ENCODE measurements at places on chromosomes 5 and 9. TPM values are rescaled to one million over a fixed set of nuclear protein-coding genes. Genes with fewer than 3 reads are reported as not detected.

Gene LHX3
- total RNA-seq, result not detected

Gene GFPT2
- 47.6 TPM for total RNA-seq

Gene NUTM2G
- not detected for total RNA-seq

Gene IL9
- total RNA-seq, result not detected
